ENCODE measurements at places on chromosomes 7 and 10. TPM values are rescaled to one million over a fixed set of nuclear protein-coding genes. Genes with fewer than 3 reads are reported as not detected.

GRCh38 chr10:24721229-24722106, 2.2 kb downstream of the ARHGAP21 start:
- peak; percentile 11 for DNase-seq

GRCh38 chr7:6651851-6652445, 14.8 kb downstream of the ZNF316 start:
- DNase-seq = no peak

DNA sequence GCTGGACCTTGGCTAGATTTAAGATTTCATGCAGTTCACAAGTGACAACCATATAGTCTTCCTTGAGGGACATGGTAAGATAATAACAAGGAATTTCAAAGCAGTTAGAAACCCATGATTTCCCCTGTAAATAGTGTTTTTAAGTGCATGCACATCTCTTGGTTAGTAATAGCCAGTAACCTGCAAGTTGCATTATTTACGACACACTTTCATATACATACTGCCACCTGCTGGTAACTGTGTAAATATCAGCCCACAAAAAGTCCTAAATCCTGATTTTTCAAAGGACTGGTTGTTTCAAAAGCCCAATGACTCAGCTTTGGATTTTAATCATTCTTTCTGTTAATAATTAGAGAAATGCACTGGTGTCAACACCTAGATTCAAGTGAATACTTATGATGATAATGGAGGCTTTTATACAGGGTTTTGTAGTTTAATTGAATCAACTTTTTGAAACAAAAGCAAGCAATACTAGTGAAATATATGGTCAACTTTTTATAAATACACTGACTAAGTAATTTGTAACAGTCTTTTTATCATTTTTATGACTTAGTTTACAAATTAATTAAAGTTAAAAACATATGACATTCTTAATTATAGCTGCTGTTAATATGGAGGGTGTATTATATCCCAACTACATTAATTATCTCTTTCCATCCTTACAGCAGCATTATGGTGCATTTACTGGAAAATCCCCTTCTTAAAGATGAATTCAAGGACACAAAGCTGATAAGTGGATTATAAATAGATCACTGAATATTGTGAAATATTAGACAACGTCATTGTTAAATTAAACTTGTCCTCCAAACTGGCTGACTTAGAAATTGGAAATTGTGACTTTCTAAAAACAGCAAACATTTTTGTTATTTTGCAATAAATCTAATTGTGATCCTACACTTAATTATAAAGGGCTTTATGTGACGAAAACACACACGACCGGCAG, 367.7 kb upstream of the SEMA3D start:
- peak; percentile 26 for DNase-seq

- DNase-seq = peak; percentile 31
Measured at GRCh38 chr10:97532935-97533671, 34.4 kb downstream of the UBTD1 start.

GRCh38 chr10:30392564-30392990, 41.4 kb upstream of the MAP3K8 start:
- peak; percentile 79 for DNase-seq

GRCh38 chr7:50358041-50358705, 53.7 kb downstream of the IKZF1 start:
- DNase-seq = no peak

DNA sequence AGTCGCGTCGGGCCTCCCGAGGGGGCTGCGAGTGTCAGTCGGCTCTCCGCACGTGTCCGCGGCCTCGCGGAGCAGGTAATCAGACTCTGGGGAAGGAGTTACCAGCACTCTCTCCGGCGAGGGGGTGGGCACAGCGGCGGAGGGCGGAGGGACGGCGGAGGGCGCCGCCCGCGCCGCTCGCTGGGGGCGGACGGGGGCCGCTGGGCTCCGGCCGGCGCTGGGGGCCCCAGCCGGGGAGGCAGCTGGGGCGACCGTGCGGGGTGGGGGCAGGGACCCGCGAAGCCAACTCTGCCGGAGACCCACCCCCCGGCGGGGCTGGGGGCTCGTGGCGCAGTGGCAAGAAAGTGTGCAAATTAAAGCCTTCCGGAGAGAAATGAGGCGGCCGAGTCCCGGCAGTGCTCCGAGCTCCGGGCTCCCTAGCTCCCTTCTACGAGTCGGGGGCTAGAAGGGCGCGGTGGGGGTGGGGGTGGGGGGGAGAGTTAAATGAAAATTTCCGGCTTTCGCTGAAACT, at the start of gene CDK6:
CDK6 (minus strand) TSS at position 85 of the 511 bp plus-strand sequence. CDS start 3,250 bp downstream, outside the sequence.
- DNase-seq = peak; percentile 78

DNA sequence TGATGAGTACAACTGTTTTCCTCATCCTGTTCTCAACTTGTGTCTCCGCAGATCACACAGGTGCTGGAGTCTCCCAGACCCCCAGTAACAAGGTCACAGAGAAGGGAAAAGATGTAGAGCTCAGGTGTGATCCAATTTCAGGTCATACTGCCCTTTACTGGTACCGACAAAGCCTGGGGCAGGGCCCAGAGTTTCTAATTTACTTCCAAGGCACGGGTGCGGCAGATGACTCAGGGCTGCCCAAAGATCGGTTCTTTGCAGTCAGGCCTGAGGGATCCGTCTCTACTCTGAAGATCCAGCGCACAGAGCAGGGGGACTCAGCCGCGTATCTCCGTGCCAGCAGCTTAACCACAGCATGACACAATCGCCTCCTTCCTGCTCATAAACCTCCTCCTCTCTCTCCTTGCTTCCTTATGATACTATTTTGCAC, 126.7 kb upstream of the PRSS58 start:
- no peak for DNase-seq

GRCh38 chr7:138891446-138891810, 89.8 kb downstream of the KIAA1549 start:
- no peak for DNase-seq

GRCh38 chr10:4868357-4868657, 42.3 kb downstream of the AKR1E2 start:
- no peak for DNase-seq

GRCh38 chr10:98349508-98349922, 65.5 kb downstream of the PYROXD2 start:
- DNase-seq = no peak

DNA sequence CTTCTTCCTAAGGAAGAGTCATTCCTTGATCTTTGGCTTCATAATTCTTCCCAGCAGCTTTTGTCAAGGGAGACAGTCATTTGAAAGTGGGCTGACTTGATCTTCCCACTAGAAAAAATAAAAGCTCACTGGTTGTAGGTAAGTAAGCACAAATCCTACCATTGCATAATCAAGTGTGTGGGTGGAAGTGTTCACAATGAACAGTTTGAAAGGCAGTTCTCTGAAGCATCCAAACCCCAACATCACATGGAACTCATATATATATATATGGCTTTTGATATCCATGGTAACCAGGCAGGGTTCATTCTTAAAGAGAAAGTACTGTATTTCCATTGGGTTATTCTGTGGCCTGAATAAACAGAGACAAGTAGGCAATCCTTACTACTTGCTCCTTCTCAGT, 51.6 kb downstream of the ARMH3 start:
- DNase-seq = no peak

GRCh38 chr7:33379891-33380525, 250.6 kb downstream of the BBS9 start:
- DNase-seq = no peak

DNA sequence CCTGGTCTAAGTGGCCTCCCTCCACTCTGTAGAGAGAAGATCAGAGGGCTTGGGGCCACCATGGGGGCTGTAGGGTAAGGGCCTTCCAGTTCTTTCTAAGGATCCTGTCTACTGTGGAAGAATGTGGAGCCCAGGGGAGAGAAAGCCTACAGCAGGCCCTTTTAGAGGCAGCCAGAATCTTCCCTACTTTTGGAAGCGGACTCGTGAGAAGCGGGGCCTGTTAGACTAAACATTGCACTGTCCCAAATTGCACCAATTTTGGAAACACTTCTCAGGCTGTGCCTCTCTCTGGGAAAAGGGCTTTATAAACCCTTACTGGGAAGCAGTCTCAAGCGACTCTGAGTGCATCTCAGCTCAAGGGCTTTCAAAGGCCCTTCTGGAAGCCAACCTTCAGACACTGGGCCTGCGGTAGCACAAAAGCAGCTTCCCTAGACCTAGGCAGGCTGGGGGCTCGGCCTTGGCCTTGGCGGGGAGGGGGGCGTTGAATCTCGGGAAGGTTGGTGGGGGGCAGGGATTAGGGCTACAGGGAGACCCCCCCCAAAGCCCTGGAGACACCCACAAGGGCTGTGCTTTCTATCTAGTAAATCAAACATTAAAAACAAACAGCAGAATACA, 298.1 kb downstream of the GFRA1 start:
- no peak for DNase-seq

GRCh38 chr7:16935341-16935735, 53.6 kb upstream of the AGR3 start:
- no peak for DNase-seq

DNA sequence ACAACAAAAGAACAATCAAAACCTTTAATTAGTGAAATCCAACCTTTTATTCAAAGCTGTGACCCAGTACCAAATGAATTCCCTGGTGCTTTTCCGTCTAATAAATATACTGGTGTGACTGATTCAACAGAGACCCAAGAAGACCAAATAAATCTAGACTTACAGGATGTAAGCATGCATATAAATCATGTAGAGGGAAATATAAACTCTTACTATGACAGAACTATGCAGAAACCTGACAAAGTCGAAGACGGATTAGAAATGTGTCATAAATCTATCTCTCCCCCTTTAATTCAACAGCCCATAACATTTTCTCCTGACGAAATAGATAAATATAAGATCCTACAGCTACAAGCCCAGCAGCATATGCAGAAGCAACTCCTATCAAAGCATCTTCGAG, 540.6 kb upstream of the TEX47 start:
- DNase-seq = no peak

GRCh38 chr10:47058032-47058702, 146.9 kb downstream of the PTPN20 start:
- DNase-seq = no peak

GRCh38 chr7:17963281-17963680, 23.0 kb upstream of the SNX13 start:
- no peak for DNase-seq

- DNase-seq = peak; percentile 75
Measured at GRCh38 chr10:101354328-101355071, 535 bp downstream of the BTRC start.

DNA sequence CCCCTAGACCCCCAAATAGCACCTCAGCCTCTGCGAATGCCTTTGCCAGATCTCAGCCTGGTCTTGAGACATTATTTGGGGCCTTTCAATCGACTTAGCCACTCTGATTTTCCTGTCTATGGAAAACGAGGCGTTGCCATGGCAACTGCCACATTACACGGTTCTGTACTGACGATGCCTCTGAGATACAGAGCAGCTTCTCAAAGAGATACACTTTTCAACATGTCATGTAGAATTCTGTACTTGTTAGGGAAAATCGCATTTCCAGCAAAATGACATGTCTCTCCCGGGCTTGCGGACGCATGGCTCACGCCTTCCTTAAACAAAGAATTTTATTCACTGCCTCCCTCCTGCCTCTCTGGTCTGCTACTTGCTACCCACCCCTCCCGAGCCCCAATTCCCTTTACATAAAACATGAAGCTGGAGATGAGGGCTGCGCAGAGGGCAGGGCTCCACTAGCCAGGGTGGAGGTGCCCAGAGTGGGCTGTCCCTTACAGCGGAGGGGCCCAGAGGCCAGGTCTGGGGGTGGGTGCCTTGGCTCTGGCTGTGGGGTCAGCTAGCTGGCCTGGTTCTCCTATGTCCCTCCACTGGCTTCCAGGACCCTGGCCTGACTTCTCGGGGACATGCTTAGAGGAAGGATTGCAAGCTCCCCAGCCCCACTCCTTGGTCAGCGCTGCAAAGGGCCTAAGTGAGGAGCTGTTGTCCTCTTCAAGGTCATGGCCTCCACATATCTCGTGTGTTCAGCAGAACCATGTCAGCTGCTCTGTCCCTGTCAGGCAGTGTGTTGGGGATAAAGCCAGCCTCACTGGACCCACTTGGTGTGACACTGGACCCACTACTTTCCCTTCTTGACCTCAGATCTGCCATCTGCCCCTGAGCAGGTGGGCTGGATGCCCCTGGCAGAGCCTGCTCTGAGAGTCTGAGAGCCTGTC, 342.5 kb downstream of the RPS24 start:
- no peak for DNase-seq

DNA sequence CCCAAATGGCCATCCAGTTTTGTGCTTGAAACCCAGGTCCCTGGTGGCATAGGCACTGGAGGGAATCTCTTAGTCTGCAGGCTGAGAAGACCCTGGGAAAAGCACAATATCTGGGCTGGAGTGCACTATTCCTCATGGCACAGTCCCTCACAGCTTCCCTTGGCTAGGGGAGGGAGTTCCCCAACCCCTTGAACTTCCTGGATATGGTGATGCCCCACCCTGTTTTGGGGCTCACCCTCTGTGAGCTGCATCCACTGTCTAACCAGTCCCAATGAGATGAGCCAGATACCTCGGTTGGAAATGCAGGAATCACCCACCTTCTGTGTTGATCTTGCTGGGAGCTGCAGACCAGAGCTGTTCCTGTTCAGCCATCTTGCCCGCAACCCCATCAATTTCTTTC, 19.8 kb upstream of the NAMPT start:
- no peak for DNase-seq

DNA sequence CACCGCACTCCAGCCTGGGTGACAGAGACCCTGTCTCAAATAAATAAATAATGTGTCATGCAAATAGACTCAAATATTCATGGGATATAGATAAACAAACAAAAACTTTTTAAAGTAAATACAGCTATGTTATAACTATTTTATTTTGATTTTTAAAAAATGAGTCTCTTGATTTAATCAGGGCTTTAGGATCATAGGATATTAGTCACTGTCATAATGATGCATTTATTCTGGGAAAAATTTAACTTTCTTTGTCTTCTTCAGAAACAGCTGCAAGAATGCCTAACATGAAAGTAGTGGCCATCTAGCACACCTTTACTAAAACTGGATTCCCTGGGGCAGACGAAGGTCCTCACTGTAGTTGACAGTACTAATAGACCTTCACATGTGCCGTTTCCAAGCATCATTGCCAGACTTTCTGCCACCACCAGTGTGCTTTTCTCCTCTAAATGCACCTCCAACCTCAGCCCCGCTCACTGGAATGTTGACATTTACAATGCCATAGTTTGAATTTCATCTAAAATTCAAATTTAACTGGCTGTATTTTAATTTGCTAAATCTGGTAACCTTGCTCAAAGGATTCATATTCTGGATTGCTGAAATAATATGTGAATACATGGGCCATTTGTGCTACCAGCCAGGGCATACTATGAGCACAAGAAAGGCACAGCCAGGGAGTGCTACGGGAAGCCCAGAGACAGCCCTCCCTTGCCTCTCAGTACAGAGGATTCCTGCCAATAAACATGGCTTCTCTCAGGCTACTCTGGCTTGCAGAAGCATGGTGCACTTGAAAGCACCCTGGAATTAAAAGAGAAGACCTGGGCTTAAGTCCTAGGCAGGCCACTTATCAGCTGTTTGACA, 63.4 kb upstream of the ADO start:
- DNase-seq = no peak

The PTEN gene
- 71.0 TPM for total RNA-seq

The ITIH5 gene
- 0.36 TPM for total RNA-seq

The SPDYE2B gene
- total RNA-seq = not detected

The PRKG1 gene
- total RNA-seq = 10.7 TPM

The FXYD4 gene
- not detected for total RNA-seq

The KLF14 gene
- total RNA-seq = not detected

The CFAP46 gene
- 0.95 TPM for total RNA-seq

The BAIAP2L1 gene
- 20.6 TPM for total RNA-seq

Data from endothelial cell (in vitro differentiated cells).